ENCODE measurements at places on chromosomes 5 and 9.

- no peak for DNase-seq
These were observed 483.3 kb downstream of the DMAC1 start for GRCh38 chr9:7316166-7316795.

DNA sequence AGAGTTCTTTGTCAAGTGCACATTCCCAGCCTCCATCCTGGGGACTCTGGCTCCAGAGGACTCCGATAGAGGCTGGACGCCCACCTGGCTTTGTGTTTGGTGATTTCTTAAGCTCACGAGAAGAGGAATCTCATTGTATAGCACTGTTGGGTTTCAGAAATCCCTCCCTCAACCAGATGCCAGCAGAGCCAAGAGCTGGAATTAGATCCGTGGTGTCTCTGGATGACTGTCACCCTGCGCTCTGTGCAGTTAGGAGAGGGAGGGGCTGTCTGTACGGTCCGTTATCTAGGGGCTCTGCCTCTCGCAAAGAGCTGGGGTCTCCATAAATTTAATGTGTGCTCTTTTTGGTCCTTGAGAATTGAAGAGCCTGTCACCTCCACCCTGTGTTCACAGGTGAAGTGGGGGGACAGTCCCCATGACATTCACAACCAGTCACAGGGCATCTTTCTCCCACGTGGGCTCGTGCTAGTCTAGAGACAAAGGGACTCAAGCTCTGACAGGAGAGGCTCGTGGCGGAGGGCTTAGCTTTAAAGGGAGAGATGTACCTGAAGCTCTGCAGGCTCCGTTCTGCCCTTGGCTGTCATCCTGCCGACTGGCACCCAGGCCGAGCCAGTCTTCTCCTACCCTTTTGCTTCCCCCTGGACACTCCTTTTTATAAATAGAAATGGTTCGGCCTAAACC, 41.4 kb downstream of the FAM78A start:
- DNase-seq = no peak

- no peak for DNase-seq
These were observed 5.1 kb upstream of the ELAVL2 start for GRCh38 chr9:23830929-23831730.

DNA sequence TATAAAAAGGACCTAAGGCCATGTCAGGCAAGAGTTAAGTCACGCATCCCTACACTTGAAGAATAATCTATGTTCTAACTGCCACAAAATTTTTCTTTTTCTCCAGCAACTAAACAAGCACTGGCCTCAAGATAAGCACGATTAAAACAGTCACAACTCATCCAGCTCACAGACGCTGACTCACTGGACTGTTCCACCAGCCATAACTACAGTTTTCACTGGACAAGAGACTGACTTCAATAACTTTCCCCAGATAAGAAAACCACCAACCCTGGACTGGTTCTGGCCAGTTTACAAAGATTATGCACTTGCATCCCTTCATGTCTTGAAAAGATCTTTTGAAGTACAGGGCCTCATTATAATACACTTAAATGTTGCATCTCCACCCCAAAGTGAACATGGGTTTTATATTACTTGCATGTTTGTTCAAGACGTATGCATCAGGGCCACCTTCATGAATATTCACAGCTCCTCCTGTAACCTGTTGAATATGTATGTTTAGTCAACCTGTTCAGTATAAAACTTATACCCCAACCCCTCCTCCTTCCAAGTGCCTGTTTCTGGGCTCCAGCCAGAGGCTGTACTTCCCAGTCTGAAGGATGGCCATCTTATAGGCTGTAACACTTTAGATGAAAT, 129.3 kb upstream of the EPB41L4A start:
- no peak for DNase-seq

- no peak for DNase-seq
These were observed 92.3 kb downstream of the ANKRD33B start for GRCh38 chr5:10655972-10656830.

DNA sequence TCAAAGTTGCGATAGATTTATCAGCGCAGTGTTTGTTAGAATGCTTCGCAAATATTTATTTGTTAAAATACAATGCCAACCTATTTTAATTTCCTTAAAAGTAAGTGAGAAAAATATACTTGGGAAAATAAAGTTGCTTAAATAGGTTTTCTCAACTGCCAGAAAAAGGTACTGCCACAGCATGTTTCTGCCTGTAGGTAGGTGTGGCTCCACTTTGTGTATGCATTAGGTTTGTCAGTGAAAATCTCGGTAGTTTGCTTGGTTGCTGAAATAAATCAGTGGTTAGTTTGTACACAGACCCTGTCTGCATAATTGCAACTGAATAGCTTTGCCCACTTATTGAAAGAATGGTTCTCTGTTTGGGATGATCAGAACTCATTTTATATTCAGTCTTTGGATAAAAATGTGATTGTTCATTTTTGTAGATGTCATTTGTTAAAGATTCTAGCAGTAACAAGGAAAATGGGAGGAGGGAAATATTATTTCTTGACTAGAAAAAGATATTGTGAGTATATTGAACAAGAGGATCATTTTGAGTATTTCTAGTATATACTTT, 25.7 kb downstream of the C9orf85 start:
- no peak for DNase-seq

GRCh38 chr9:119905724-119906123, 536.5 kb upstream of the BRINP1 start:
- peak; percentile 66 for DNase-seq

- no peak for DNase-seq
These were observed 1426.5 kb upstream of the C9orf72 start for GRCh38 chr9:28999806-29000205.

- DNase-seq = peak; percentile 18
These were observed 191.6 kb downstream of the C9orf152 start for GRCh38 chr9:110016340-110016739.

DNA sequence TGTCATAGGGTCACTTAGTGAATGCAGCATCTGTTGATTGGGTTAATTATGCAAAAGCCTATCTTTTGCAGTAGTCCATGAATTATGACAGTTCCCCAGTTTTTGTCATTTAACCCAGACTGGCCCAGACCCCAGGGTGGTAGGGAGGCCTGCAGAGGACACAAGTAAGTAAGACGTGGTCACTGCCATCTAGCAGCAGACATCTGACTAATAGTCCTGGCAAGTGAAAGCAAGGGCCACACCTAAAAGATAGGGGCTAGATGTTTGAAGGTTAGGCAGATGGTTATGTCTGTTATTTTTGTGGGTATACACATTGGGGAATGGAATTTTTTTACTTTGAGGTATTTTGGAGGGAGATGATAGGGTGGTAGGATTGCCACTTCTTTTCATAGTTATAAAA, 48.0 kb downstream of the RAB14 start:
- DNase-seq = no peak

- DNase-seq = no peak
These were observed 673.4 kb downstream of the DTWD2 start for GRCh38 chr5:118314931-118315330.

- DNase-seq = no peak
These were observed 53.7 kb upstream of the PIP5K1B start for GRCh38 chr9:68651280-68651893.

- DNase-seq = no peak
These were observed 67.0 kb upstream of the EPB41L4B start for GRCh38 chr9:109387856-109388255.
